Tibial nerve (tissue), 4 donors: ENCODE measurements at places on chromosomes 4 and X.
A peak's percentile ranks its signal among the peaks of the same experiment; 100 is the strongest.

- H3K27ac ChIP-seq = no peak overlapping the region
- peaks cover 4% of the 10 kb centered on the region for H3K4me1 ChIP-seq
- no peaks in the 10 kb centered on the region for H3K27me3 ChIP-seq
- H3K4me3 ChIP-seq = no peak overlapping the region
These were observed 24.6 kb downstream of the BEX3 start for GRCh38 chrX:103400931-103401330.

DNA sequence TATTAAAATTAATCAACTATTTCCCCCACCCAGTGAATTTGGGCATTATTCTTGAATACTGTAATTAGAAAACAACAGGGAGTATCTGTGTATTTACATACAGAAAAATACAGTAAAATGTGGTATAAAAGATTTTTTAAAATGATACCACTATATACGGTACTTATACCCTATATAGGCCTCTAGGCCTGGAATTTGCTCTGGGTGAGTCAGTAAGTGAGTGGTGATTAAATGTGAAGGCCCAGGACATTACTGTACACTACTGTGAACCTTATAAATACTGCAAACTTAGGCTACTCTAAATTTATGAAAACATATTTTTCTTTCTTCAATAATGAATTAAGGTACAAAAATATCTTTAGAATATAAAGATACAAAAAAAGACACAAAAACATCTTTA, 6.3 kb upstream of the CSN3 start:
- H3K27ac ChIP-seq = no peak overlapping the region
- no peak overlapping the region for H3K4me3 ChIP-seq
- H3K36me3 ChIP-seq = no peaks in the 10 kb centered on the region
- DNase-seq = no peak
- H3K27me3 ChIP-seq = no peaks in the 10 kb centered on the region
- no peaks in the 10 kb centered on the region for H3K4me1 ChIP-seq

DNA sequence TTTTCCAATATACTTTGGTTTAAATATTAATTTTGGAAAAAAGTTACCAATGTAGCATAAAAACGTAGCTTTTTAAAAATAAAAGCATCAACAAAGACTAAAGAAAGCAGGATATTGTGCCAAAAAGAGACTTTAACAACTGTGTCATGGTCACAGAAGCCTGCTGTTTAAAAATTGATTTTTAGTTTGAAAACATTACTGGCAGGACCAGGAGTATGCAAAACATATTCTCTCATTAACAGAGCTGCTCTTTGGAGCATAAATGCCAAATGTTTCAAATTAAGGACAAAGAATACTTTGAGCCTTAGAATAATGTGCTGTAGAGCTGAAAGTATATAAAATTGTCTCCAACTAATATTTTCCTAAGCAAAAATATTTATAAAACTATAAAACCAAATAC, 279.0 kb downstream of the ARAP2 start:
- H3K4me1 ChIP-seq = no peaks in the 10 kb centered on the region
- H3K27me3 ChIP-seq = no peaks in the 10 kb centered on the region
- no peak for DNase-seq

- no peaks in the 10 kb centered on the region for H3K27me3 ChIP-seq
- no peaks in the 10 kb centered on the region for H3K4me1 ChIP-seq
- H3K27ac ChIP-seq = no peak overlapping the region
These were observed 71.7 kb downstream of the DIPK2B start for GRCh38 chrX:45128896-45129454.

DNA sequence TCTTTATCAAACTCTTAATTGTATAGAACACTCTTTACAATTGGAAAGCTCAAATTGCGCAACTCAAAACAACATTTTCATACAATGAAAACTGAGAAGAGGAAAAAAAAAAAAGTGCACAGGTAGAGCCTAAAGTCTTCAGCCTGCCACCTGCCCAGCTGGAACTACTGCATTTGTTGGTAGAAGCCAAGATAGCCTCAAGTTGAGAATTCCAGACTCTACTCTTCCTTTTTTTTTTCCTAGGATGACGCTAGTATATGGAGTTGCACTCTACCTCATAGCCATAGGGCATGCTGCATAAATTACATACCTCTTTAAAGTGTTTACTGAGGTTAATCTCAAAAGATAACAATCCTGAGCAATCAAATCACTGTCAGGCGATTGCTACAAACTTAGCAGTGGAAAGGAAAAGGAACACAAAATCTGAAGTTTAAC, 13.6 kb downstream of the ABCG2 start:
- H3K27me3 ChIP-seq = no peaks in the 10 kb centered on the region
- H3K36me3 ChIP-seq = no peaks in the 10 kb centered on the region
- no peaks in the 10 kb centered on the region for H3K4me1 ChIP-seq

GRCh38 chrX:131779306-131779705, 235.4 kb downstream of the OR13H1 start:
- H3K4me1 ChIP-seq = no peaks in the 10 kb centered on the region
- H3K27ac ChIP-seq = no peak overlapping the region
- H3K4me3 ChIP-seq = peak overlapping the region; percentile 23
- H3K36me3 ChIP-seq = peaks cover 16% of the 10 kb centered on the region

DNA sequence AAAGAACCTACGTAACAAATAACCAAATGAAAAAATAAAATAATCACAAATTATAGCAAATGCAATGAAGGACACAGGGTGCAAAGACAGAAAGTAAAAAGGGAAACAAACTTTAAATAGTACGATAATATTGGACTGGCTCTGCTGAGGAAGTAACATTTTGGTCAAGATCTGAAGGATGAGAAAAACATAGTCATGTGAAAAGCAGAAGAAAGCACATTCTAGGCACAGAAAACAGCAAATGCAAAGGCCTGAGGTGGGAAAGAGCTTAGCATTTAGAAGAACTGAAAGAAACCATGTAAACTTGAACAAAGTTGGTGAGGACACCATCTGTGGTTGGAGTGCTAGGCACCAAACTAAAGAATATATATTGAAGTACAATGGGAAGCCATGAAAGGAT, 111.2 kb downstream of the PPP3CA start:
- H3K4me1 ChIP-seq = peaks cover 5% of the 10 kb centered on the region
- H3K27ac ChIP-seq = no peak overlapping the region
- no peak for DNase-seq
- H3K27me3 ChIP-seq = no peaks in the 10 kb centered on the region
- no peaks in the 10 kb centered on the region for H3K36me3 ChIP-seq

DNA sequence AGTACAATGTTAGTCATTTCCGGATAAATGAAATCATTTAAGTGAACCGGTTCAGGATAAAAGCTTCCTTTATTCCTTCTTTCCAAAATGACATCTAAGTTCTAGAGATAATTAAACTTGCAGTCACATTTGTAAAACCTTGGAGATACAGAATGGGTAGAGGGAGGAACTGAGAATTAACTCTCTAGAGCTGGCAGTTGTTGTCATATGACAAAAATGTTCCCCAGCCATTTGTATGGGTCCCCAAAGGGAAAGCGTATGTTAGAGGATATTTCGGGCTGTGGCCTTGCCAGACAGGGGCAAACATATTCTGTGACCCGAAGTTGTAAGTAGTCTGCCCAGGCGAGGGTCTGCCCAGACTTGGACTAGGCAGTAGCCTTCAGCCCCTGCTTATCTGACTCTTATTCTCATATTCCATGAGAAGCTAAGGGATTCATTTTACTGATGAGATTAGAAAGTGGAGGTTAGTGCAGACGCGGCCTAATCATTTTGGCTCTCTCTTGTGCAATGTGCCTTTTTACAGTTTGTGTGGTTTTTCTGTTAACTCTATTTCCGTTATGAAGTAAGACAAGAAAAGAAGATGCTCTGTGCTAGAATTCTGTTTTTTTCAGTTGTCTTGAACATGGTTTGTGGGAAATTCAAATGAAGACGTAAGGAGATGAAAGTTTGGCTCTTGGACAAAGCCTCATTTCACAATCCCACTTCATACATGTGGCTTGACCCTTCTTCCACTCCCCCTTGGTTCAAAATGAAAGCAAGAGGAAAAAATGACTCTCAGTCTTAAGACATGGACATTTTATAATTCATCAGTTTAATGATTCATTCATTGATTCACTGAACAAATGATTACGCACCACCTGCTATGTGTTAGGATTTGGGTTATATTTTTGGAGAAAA, 2394.2 kb upstream of the AGA start:
- H3K4me1 ChIP-seq = no peaks in the 10 kb centered on the region
- H3K27me3 ChIP-seq = no peaks in the 10 kb centered on the region
- DNase-seq = no peak

GRCh38 chr4:76153356-76153755, 5.2 kb upstream of the NUP54 start:
- DNase-seq = no peak
- peaks cover 7% of the 10 kb centered on the region for H3K36me3 ChIP-seq
- H3K27me3 ChIP-seq = no peaks in the 10 kb centered on the region
- H3K4me3 ChIP-seq = no peak overlapping the region

- no peaks in the 10 kb centered on the region for H3K4me1 ChIP-seq
- H3K4me3 ChIP-seq = no peak overlapping the region
- peaks cover 32% of the 10 kb centered on the region for H3K27me3 ChIP-seq
- DNase-seq = no peak
These were observed 639 bp upstream of the SORCS2 start for GRCh38 chr4:7191546-7192251.

DNA sequence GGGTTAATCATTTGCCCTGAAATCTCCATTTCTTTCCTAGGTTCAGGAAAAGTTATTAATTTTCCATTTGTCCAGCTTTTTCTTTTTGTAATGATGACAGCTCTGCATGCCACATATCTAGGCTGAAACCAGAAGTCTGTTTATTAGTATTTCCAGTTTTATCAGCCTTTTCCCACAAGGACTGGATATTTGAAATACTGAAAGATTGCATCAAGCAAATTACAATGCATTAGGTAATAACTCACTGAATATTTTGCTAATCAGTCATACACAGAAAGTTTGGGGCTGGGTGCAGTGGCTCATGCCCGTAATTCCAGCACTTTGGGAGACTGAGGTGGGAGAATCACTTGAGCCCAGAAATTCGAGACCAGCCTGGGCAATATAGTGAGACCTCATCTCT, 21.5 kb downstream of the SLC9A7 start:
- H3K4me3 ChIP-seq = no peak overlapping the region
- no peaks in the 10 kb centered on the region for H3K36me3 ChIP-seq
- no peak for DNase-seq
- H3K4me1 ChIP-seq = no peaks in the 10 kb centered on the region

- no peaks in the 10 kb centered on the region for H3K36me3 ChIP-seq
- no peak overlapping the region for H3K27ac ChIP-seq
- DNase-seq = no peak
- H3K4me1 ChIP-seq = no peaks in the 10 kb centered on the region
- H3K27me3 ChIP-seq = no peaks in the 10 kb centered on the region
- no peak overlapping the region for H3K4me3 ChIP-seq
These were observed 7.6 kb downstream of the SEPTIN11 start for GRCh38 chr4:76957004-76957738.

- H3K27me3 ChIP-seq = no peaks in the 10 kb centered on the region
- H3K4me1 ChIP-seq = no peaks in the 10 kb centered on the region
- no peak overlapping the region for H3K27ac ChIP-seq
- DNase-seq = peak; percentile 12
These were observed 292.9 kb downstream of the TLL1 start for GRCh38 chr4:166165829-166166420.

DNA sequence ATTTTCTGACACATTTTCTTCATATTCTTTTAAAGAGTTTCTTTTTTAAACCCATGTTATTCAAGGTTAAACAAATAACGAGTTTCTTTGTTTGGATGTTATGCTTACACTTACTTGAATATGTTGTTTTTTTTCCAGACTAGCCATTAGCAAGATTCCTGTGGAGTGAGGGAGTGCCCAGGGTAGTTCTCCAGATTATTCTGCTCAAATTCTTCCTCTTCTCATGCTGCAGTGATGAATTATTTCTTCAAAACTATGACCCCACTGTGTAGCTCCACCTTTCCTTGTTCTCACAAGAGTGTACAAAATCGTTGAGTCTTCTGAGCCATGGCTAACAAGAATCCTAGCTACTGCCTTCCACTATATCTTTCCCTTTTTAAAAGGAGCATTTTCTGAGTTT, 134.1 kb upstream of the ELOVL6 start:
- no peak overlapping the region for H3K27ac ChIP-seq
- no peak for DNase-seq
- H3K27me3 ChIP-seq = no peaks in the 10 kb centered on the region

DNA sequence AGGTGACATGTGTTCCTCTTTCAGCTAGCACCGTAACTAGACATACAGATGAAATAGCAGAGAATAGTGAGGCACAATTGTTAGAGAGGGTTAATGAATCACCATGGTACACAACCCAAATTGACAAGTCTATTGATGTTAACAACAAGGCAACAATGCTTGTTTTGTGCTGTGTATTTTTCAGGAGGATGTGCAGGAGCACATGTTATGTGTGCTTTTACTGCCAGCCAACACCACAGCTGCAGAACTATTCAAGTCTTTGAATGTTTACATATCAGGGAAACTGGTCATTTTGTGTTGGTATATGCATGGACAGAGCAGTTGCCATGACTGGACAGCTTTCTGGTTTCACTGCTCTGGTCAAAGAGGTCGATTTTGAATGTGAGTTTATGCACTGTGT, 32.8 kb downstream of the STBD1 start:
- no peak overlapping the region for H3K27ac ChIP-seq
- no peaks in the 10 kb centered on the region for H3K27me3 ChIP-seq
- no peaks in the 10 kb centered on the region for H3K4me1 ChIP-seq
- no peak overlapping the region for H3K4me3 ChIP-seq

- no peak overlapping the region for H3K27ac ChIP-seq
- no peaks in the 10 kb centered on the region for H3K27me3 ChIP-seq
- H3K4me3 ChIP-seq = no peak overlapping the region
These were observed 51.3 kb downstream of the UGT8 start for GRCh38 chr4:114649908-114650307.

- H3K27me3 ChIP-seq = no peaks in the 10 kb centered on the region
- no peaks in the 10 kb centered on the region for H3K36me3 ChIP-seq
- DNase-seq = no peak
- H3K4me1 ChIP-seq = no peaks in the 10 kb centered on the region
- H3K4me3 ChIP-seq = no peak overlapping the region
These were observed 224.7 kb downstream of the ANTXR2 start for GRCh38 chr4:79848329-79848728.

DNA sequence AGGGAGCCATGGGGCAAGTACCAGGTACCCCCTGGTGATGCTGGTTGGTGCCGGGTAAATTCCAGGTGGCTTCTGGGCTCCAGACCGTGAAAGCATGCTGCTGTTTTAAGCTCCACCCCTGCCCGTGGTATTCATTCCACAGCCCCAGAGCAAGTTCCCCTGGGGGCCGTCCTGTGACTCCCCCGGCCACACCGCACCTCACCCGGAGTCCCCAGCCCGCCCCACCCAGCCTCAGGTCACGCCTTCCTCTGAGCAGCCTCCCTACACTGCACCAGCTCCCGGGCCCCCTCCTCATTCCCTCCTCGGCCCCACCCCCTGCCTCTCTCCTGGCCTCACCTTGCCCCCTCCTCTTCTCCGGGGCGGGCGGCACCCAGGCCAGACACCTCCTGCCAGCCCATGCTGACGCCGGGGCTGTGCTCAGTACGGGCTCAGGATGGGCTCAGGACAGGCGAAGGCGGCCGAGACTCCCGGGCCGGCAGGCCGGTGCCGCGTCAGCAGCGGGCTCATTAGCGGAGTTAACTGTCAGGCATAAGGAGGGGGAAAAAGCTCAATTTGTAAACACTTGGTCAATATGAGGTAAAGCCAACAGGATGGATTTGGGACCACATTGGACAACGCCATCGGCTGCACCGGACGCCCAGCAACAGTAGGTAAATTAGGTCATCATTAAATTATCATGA, 127.4 kb downstream of the FAM53A start:
- no peaks in the 10 kb centered on the region for H3K27me3 ChIP-seq
- no peak for DNase-seq
- H3K27ac ChIP-seq = no peak overlapping the region
- H3K4me3 ChIP-seq = no peak overlapping the region
- no peaks in the 10 kb centered on the region for H3K4me1 ChIP-seq

GRCh38 chrX:43961699-43962098, 11.5 kb downstream of the NDP start:
- no peak overlapping the region for H3K4me3 ChIP-seq
- H3K36me3 ChIP-seq = no peaks in the 10 kb centered on the region
- peaks cover 3% of the 10 kb centered on the region for H3K4me1 ChIP-seq
- no peak overlapping the region for H3K27ac ChIP-seq
- no peak for DNase-seq
- peaks cover 22% of the 10 kb centered on the region for H3K27me3 ChIP-seq
